ENCODE measurements at places on chromosomes 3 and 15.
A peak's percentile ranks its signal among the peaks of the same experiment; 100 is the strongest.

- H3K27ac ChIP-seq = no peak overlapping the region
- H3K4me1 ChIP-seq = no peaks in the 10 kb centered on the region
- H3K27me3 ChIP-seq = no peaks in the 10 kb centered on the region
These were observed 1013.2 kb downstream of the VGLL3 start for GRCh38 chr3:85977615-85978338.

- no peaks in the 10 kb centered on the region for H3K36me3 ChIP-seq
- no peak overlapping the region for H3K27ac ChIP-seq
- no peak overlapping the region for H3K4me3 ChIP-seq
- H3K27me3 ChIP-seq = no peaks in the 10 kb centered on the region
- DNase-seq = no peak
These were observed 37.7 kb upstream of the NAALADL2 start for GRCh38 chr3:174821477-174821876.

DNA sequence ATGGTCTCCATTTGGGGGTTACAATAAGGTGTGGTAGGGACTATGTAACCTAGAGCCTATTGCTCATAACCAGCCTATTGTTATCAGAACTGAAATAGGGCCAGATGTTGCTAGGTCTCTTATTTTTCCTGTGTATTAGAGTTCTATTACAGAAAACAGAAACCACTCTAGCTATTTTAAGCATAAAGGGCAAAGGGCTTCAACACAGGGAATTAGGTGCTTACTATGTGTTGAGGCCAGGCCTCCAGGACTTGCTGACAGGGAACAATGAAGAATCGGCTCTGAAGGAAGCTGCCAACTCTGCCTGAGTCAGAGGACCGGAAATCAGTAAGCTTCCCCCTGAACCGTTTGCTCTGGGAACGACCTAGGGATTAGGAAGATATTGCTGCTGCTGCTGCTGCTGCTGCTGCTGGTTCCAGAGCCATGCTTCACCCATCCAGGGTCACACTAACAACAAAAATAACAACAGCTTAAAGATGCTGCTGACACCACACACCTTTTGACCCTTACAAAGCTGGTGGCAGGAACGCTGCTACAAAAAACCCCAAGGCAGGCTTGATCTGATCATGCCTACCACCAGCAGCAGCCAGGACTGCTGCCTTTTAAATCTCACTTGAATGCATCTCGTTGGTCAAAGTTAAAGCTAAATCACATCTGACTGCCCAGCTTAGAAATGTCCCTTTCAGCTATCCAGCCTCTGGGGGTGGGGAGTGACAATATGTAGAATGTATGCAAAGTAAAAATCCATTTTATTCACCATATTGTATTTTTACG, 276.9 kb upstream of the IL12A start:
- no peaks in the 10 kb centered on the region for H3K36me3 ChIP-seq
- no peak for DNase-seq
- H3K27ac ChIP-seq = no peak overlapping the region
- H3K4me1 ChIP-seq = no peaks in the 10 kb centered on the region

DNA sequence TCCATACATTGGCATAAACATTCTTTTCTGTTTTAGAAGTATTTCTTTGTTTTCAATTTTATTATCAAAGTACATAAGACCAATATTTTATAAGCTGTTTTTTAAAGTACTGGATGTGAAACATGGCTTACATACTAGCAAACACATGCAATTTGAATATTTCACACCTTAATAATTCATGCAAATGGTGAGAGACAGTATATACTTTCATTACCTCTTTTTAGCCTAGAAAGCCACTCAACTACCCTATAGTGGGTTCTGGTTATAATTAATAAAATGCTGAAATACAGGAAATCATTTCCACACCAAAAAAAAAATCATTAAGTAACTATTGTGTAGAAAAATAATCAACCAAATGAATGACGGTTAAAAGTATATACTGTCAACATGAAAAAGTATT, 38.5 kb upstream of the MELTF start:
- H3K36me3 ChIP-seq = peaks cover 35% of the 10 kb centered on the region
- no peak for DNase-seq
- no peak overlapping the region for H3K27ac ChIP-seq
- H3K4me1 ChIP-seq = no peaks in the 10 kb centered on the region
- no peaks in the 10 kb centered on the region for H3K27me3 ChIP-seq
- no peak overlapping the region for H3K4me3 ChIP-seq

DNA sequence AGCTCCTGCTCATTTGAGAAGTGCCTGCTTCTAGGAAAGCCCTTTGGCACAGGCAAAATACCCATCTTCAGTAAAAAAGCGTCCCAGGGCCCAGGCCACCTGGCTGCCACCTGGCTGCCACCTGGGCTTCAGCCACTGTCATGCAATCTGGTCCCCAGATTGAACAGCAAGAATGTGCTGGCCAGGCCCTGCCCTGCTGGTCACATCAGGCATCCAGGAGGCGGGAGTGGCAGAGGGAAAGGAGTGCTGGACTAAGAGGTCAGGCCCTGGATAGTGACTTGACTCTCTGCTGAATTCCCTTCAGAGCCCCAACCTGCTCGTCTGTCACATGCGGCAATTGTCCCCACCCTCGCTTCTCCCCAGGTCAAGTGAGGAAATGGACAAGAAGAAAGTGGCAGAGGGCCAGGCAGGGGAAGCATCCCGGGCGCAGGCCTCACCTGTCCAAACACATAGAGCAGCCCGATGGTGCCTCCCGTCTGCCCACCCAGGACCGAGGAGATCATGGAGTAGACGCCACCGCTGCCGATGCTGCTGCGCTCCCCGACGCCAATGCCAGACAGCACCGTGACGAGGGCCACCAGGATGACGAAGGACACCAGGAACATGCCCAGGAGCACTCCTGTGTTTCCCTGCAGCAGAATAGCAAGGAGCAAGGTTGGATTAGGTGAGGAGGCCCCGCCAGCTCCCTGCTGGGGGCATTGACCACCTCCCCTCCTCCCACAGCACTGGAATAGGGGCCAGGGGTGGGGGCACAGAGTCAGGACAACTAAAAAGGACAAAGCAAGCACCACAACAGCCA, 25.5 kb downstream of the SLC12A8 start:
- H3K4me3 ChIP-seq = no peak overlapping the region
- no peak overlapping the region for H3K27ac ChIP-seq
- peaks cover 11% of the 10 kb centered on the region for H3K4me1 ChIP-seq
- H3K36me3 ChIP-seq = no peaks in the 10 kb centered on the region

DNA sequence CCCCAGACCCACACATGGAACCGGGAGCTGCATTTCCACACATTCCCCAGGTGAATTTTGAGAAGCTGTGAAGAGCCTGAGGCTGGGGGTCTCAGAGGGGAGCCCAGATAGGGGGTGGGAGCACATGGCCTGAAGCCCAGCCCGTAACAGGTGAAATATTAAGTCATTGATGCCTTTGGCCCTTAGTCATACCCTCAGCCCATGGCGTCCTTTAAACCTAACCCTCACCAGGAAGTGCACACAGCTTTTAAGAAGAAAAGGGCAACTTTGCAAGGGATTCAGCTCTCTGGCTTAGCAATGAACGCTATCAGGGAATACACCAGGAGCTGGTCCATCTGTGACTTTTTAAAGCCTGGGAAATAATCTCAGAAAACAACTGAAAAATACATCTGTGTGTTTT, 40.6 kb downstream of the WNT7A start:
- H3K27ac ChIP-seq = no peak overlapping the region
- no peaks in the 10 kb centered on the region for H3K36me3 ChIP-seq
- no peak overlapping the region for H3K4me3 ChIP-seq
- no peak for DNase-seq
- H3K27me3 ChIP-seq = no peaks in the 10 kb centered on the region

DNA sequence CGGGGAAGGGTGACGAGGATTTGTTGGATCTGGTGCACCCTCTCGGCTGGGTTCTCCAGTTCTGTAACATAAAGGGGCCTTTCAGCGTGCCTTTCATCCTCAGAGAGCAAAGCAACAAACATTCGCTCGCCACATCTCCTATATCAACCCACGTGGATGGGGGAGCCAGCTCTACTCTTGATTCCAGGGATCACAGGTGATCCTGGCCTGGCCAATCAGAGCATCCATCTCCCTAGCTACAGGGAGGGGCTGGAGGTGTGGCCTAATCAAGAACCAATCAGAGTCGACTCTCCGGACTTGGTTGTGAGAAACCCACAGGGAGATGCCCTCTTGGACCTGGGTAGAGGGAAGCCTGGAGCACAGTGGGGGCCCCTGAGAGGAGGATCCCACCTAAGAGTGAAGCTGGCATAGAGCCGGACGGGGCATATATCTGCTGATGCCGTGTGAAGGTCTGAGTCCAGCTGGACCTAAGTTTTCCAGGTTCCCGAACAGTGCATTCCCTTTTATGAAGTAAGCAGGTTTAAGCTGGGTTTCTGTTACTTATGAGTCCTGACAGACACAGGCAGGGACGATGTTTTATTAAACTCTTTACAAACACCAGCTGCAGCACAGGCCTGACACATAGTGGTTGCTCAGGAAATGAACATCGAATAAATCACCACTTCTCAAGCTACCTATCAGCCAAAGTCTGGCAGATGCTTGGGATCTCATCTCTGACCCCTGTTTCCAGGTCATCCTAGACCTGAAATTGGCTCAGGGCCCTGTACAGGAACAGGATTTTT, 50.7 kb upstream of the RAD18 start:
- no peaks in the 10 kb centered on the region for H3K36me3 ChIP-seq
- no peak overlapping the region for H3K4me3 ChIP-seq
- no peak for DNase-seq
- H3K4me1 ChIP-seq = peaks cover 13% of the 10 kb centered on the region

GRCh38 chr15:60134609-60135008, 130.5 kb downstream of the FOXB1 start:
- no peak overlapping the region for H3K4me3 ChIP-seq
- peaks cover 3% of the 10 kb centered on the region for H3K4me1 ChIP-seq

- H3K36me3 ChIP-seq = no peaks in the 10 kb centered on the region
- H3K4me1 ChIP-seq = peaks cover 41% of the 10 kb centered on the region
- peak overlapping the region; percentile 94 for H3K27ac ChIP-seq
- H3K4me3 ChIP-seq = peak overlapping the region; percentile 38
These were observed 74.9 kb downstream of the DAPK2 start for GRCh38 chr15:63971427-63971805.

- no peaks in the 10 kb centered on the region for H3K4me1 ChIP-seq
- no peak overlapping the region for H3K4me3 ChIP-seq
- H3K27me3 ChIP-seq = no peaks in the 10 kb centered on the region
- no peaks in the 10 kb centered on the region for H3K36me3 ChIP-seq
These were observed 717.7 kb downstream of the GBE1 start for GRCh38 chr3:81043660-81044199.

DNA sequence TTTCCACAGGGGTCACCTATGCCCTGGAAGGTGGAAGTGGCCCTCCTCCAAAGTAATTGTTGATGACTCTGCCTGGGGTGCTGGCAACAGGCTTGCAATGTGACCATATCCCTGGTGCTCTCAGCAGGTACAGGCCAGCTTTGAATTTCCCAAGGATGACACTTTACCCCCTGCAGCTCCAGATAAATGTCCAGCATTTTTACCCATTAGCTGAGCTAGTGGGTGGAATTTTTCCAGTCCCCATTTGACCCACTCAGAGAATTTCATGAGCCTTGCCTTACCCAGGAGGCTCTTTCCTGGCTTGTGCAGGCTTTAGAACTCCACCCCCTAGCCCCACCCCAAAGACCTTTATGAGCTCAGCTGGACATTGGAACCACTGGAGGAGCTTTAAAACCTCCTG, 77.6 kb downstream of the ST8SIA2 start:
- no peaks in the 10 kb centered on the region for H3K4me1 ChIP-seq
- H3K27ac ChIP-seq = no peak overlapping the region
- H3K36me3 ChIP-seq = no peaks in the 10 kb centered on the region
- no peak for DNase-seq
- H3K4me3 ChIP-seq = no peak overlapping the region
- peaks cover 3% of the 10 kb centered on the region for H3K27me3 ChIP-seq

DNA sequence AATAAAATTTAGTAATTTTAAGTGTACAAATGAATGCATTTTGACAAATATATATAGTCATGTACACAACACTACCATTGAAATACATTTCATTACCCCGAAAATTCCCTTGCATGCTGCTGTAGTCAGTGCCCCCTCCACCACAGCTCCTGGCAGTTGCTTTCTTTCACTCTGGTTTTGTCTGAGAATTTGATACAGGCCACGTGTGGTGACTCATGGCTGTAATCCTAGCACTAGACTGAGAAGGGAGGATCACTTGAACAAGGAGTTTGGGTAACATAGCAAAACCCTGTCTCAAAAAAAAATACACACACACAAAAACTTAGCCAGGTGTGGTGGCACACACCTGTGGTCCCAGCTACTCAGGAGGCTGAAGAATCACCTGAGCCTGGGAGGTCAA, 65.4 kb downstream of the TFRC start:
- peaks cover 8% of the 10 kb centered on the region for H3K4me1 ChIP-seq
- H3K36me3 ChIP-seq = no peaks in the 10 kb centered on the region
- peaks cover 7% of the 10 kb centered on the region for H3K27me3 ChIP-seq
- H3K27ac ChIP-seq = no peak overlapping the region
- no peak overlapping the region for H3K4me3 ChIP-seq

GRCh38 chr3:5278666-5279065, 91.2 kb downstream of the EDEM1 start:
- H3K4me1 ChIP-seq = no peaks in the 10 kb centered on the region
- H3K36me3 ChIP-seq = no peaks in the 10 kb centered on the region
- no peaks in the 10 kb centered on the region for H3K27me3 ChIP-seq
- no peak overlapping the region for H3K27ac ChIP-seq
- H3K4me3 ChIP-seq = no peak overlapping the region

DNA sequence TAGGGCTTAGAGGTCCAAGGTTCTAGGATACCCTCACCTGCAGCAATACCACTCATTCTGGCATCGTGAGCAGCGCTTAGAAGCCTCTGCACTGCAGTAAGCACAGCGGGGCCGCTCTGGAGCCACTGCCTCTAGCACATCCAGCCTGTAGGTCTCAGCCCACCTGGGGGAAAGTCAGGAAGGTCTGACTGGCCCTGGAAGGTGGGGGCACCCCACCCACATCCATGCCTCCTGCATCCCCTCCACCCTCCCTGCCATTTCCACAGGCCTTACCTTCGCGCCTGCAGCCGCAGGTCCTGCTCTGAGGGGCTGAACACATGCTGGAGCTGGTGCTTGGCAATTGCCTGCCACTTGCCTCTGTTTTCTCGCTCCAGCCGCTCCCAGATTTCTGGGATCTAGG, 901 bp upstream of the RASSF1 start:
- no peaks in the 10 kb centered on the region for H3K27me3 ChIP-seq
- DNase-seq = no peak
- peak overlapping the region; percentile 90 for H3K27ac ChIP-seq
- peaks cover 39% of the 10 kb centered on the region for H3K4me1 ChIP-seq

DNA sequence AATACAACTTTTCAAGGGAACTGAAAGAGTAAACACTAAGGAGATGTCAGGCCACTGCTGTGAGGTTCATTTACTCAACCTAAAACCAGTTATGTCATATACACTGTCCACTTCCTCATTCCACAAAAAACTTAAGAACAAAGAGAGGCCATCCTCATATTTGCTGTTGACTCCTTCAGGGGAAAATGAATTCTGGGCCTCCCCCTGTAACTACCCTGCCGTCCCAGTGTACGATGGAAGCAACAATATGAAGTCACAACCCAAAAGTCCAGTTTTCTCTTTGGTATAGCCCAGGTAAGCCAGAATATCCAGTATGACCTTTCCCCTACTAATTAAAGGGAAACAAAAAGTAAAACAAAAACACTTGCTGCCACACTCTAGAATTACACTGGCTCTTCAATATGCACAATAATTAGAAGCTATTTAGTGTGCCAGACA, 16.2 kb downstream of the CEP152 start:
- H3K27me3 ChIP-seq = no peaks in the 10 kb centered on the region
- H3K27ac ChIP-seq = peak overlapping the region; percentile 67
- peaks cover 23% of the 10 kb centered on the region for H3K4me1 ChIP-seq
- H3K4me3 ChIP-seq = no peak overlapping the region
- H3K36me3 ChIP-seq = peaks cover 79% of the 10 kb centered on the region

GRCh38 chr3:10023587-10024310, 2.5 kb upstream of the FANCD2 start:
- no peak for DNase-seq
- no peaks in the 10 kb centered on the region for H3K27me3 ChIP-seq
- peaks cover 32% of the 10 kb centered on the region for H3K4me1 ChIP-seq
- H3K27ac ChIP-seq = peak overlapping the region; percentile 57
- H3K4me3 ChIP-seq = peak overlapping the region; percentile 20
